Kidney glomerular epithelial cell (primary cell): ENCODE measurements at places on chromosomes 7 and 10.
A peak's percentile ranks its signal among the peaks of the same experiment; 100 is the strongest.

- DNase-seq: no peak
These were observed 11.1 kb downstream of the MSRB2 start for GRCh38 chr10:23106331-23107072.

DNA sequence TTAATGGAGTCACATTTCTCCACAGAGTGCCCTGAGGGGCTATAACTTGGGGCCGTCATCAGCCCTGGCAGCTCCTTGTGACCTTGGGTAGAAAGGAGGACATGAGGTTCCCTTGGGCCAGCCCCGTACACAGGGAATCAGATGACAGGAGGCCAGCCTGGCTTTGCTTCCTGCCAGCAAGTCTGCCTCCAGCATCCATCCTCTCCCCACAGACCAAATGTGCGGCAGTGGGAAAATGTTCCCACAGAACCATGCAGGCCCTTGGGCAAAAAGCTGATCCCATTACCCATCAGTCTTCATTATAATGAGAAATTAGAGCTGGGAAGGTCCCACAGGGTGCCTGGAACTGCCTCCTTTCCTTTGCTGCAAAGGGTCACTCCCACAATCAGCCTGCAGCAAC is 908.3 kb downstream of the GRID1 start:
- DNase-seq: no peak

- DNase-seq: no peak
These were observed 283.3 kb downstream of the PHTF2 start for GRCh38 chr7:78081888-78082287.

GRCh38 chr7:142488036-142488633 is 230.3 kb upstream of the PRSS58 start:
- no peak for DNase-seq

- DNase-seq: no peak
These were observed 177.9 kb downstream of the RNF133 start for GRCh38 chr7:122520971-122521555.

GRCh38 chr10:35505241-35505873 is 99.8 kb upstream of the GJD4 start:
- no peak for DNase-seq

DNA sequence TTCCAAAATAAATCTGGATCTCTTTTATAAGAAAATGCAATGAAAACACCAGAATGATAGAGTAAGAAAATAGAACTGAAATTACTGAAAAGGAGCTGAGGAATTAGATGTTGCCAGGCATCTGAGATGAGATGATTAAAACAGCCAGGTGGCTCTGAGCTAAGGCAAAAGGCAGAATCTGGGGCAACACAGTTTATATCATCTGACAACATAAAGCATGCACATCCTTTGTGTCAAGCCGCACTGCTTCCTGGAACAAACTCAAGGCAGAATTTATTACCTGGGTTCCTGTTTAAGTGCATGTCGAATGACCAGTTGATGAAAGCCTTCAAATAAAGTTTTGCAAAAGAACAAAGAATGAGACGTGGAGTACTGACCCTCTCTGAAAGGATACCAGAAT is 247.0 kb downstream of the SNX10 start:
- DNase-seq: no peak

GRCh38 chr7:116142850-116143249 is 67.5 kb upstream of the TES start:
- no peak for DNase-seq

DNA sequence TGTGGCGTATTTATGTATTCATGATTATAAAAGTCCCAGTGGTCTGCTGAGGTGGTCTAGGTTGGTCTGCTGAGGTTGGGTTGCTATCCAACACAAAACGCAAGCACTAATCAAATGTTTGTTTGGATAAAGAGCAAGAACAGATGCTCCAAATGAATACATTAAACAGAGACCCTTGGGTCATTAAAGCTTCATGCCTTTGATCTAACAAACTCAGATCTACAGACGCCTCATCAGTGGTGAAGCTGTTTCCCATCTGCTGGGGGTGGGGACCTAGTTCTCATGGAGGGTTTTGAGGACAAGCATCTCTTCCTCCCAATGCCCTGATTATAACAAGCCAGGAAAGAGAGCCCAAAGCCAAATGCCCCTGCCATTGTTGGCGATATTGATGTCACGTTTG is 786.7 kb downstream of the NRG3 start:
- no peak for DNase-seq

DNA sequence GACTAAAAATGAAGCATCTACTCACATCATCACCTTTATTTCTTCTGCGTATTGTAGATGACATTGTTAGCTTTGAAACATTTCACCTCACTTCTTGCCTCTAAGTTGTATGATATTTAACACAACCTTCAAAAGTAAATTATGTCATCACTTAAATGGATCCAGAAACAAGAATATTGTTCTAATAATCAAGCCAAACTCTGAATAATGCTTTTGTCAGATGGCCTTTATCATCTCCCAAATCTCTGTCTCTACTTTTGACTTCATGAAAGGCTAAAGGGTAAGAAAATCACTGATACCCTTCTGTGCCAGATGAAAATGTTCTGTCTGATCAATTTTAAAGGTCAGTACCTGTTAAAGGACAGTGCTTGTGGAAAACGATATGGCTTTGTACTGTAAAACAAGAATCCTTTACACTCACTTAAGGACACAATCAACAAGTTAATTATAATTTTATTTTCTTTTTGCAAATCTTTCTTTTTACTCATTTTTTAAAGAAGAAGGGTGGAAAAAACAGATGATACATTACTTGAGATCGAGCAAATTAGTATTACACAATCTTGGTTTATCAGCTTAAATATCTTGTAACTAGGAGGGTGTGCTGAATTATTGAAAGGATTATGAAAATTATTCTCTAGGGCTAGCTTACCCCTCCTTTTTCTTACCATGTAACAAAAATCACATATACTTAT is 309.4 kb upstream of the IGFBP3 start:
- no peak for DNase-seq

GRCh38 chr10:95814011-95814727 is 58.2 kb downstream of the ENTPD1 start:
- peak; percentile 18 for DNase-seq

GRCh38 chr7:71682181-71682580 is 550.2 kb downstream of the GALNT17 start:
- no peak for DNase-seq

DNA sequence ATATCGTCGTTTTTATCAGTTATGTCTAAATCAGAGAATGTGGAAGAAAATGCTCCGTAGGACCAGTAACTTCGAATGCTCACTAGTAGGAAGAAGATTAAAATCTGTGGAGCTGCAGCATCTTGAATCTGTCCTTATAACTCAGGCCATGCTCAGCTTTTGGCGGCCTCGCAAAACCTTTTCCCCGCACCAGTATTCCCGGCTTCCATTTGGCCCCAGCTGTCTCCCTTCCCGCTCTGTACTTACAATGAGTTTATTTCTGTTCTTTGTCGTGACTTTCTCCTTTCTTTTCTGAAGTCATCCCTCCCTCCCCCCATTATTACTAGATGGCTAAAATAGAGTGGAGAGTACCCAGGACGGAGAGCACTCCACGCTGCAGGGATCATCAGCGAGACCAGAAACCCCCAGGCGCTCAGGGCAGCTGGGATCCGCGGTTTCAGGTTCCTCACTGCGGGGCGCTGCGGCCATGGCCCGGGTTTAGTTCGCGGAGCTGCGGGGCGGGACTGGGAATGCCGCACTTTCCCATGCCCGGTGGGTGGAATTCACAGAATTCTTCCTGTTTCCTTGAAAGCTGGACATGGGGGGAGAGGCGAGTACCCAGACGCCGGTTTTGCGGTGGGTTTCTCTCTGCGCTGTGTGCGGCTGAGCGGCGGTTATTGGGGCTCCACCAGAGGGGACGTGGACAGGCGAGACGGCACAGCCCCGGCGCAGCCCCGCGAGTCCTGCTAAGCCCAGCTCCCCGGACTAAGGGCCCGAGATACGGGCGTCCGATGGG is 183.5 kb downstream of the POM121L12 start:
- DNase-seq: no peak

GRCh38 chr10:71696628-71697326 is 22.8 kb downstream of the C10orf105 start:
- DNase-seq: no peak

DNA sequence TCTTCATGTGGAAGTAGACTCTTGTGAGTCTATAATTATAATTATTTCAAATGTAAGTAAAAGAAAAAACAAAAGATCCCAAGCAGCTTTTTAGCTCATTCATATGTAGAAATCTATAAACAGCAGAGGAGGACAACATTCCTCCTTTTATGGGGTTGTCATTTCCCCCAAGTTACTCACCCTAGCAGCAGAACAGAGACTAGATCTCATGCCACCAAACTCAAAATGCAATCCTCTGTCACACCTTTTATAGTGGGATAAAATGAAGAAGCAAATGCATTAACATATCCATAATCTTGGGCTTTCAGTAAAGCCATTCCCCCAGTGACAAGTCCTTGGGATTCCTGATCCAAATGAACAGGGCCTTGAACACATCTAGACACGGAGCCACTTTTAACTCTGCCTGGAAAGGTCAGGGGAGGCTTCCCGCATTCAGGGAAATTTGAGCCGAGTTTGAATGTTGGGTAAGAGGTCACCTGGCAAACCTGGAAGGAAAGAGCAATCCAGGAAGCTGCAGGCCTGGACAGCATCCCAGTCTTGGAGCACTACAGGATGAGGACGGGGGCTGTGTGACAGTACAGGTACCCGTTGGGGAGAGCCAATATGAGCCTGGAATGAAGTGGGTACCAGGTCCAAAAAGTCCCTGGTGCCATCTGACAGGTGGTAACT is 76.4 kb downstream of the DOCK4 start:
- no peak for DNase-seq

DNA sequence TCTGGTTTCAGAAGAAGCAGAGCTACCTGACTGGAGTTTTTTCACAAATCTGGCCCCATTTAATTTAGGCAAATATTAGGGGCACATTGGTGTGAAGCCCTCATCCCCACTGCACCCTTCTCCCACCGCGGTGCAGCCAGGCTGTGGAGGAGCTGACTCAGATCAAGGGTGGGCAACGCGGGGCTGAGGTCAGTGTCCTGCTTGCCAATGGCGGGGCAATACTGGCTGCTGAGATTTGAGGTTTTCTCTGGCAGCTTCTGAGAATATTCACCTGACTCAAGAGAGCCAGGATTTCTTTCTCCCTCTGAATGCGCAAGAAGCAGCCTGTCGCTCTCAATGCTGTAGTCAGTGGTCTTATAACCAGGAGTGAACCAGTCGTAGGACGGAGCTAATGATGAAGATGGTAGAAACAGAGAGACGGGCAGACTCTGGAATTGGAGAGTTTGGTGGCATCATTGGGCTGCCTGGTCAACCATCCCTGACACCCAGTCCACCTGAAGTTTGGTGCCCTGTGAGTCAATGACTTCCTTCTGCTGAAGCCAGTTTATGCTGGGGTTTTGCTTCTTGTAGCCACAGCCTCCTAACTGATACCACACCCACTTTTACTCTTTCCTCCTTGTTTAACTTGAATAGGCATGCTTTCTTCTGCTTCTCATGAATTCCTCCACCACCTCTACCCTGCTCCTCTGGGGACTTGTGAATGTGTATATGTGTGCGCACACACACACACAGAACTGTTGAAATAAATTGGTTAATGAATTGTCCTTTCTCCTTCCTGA is 123.7 kb upstream of the CTBP2 start:
- no peak for DNase-seq

DNA sequence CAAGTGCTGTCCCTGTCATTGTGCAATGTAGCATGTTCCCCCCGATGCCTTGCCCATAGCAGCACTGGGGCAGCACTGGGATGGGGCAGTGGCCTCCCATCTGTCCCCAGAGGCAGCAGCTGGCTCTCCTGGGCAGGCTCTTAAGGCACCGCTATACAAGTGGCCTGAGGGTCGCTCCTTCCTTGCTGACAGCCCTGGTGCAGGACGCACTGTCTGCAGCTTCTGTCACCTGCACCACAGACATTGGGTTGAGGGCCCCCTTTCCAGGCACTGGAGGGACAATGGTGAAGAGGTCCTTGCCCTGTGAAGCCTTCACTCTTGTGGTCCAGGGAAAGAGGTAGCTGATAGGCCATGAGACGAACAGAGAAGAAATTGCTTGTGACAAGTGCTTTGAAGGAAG is 10.6 kb downstream of the CPSF4 start:
- no peak for DNase-seq
